ENCODE measurements at places on chromosomes 7 and 10.

DNA sequence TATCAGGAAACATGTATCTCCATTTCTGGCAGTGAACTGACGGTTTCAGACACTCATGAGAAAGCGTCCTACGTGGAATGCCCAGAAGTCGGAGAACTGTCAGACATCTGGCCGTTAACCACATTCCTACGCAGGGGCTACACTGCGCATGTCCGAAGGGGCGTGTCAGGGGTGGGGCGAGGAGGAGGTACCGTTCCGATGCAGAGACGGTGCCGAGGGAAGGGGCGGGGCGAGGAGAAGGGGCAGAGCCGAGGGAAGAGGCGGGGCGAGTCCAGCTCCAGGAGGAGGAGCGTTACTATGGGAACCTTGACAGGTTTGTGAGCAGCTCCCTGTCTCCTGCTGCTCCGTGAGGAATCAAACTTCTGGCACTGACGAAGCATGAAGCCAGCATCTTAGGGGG lies 366.9 kb upstream of the NUPR2 start:
- no peak for DNase-seq

DNA sequence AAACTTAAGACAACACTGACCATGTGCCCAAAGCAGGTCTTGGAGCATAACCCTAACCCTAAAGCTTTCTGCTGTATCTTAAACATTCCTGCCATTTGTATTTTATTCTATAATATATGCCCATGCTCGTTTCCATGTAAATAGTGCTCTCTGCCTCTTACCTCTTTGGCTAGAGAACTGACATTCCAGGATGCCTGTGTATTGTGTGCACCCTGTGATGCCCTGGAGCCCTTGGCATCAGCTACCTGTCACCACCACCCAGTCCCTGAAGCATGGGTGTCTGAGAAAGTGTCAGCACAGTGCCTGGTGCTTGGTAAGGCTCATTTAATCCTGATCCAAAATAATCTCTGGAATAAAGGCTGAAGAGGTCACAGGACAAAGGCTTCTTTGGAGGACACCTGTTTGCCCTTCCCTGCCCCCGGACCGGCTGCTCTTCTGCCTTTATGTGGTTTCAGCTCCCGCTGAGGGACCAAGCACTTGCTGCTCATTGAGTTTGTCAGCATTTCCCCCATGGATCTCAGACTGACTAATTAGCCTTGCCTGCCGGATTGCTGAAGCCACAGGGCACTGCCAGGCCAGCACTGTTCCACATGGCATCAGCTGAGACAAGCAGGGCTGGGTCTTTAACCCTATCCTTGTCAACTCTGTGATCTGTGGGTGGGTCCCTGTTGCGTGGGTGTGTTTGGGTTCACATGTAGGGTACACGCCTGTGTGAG lies 139.1 kb upstream of the SORCS3 start:
- DNase-seq = no peak

- no peak for DNase-seq
These were observed 32.0 kb upstream of the FERD3L start for GRCh38 chr7:19177269-19177668.

- no peak for DNase-seq
These were observed 20.2 kb upstream of the OPTN start for GRCh38 chr10:13079776-13080050.

DNA sequence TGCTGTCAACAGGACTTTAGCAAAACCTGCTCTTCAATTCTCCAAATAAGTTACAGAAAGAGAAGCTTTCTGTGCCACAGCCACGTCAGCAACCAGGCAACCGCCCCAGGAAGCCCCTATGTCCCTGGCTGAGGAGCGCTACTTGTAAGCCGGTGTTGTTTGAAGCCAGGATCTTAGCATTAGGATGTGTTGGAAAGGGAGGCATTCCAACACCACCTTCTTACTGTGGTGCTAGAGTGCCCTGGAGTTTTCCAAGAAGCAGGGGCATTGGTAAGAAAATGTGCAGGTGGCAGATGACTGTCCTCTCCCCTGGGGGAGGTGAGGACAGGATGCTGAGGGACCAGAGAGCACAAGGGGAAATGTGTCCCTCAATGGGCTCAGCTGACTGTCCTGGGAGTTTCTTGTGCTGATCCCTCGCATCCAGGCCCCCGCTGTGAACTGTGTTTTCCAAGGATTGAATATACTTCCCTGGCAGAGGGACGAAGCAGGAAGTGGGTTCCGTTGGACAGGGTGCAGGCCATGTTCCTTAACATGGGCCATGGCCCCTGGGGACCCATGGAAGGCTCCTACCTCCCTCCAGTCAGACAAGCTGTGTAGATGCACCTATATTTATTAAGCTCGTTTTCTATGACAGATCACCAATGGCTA lies 139.6 kb upstream of the GDF10 start:
- no peak for DNase-seq

- no peak for DNase-seq
These were observed 141.1 kb upstream of the AGR3 start for GRCh38 chr7:17022920-17023319.

DNA sequence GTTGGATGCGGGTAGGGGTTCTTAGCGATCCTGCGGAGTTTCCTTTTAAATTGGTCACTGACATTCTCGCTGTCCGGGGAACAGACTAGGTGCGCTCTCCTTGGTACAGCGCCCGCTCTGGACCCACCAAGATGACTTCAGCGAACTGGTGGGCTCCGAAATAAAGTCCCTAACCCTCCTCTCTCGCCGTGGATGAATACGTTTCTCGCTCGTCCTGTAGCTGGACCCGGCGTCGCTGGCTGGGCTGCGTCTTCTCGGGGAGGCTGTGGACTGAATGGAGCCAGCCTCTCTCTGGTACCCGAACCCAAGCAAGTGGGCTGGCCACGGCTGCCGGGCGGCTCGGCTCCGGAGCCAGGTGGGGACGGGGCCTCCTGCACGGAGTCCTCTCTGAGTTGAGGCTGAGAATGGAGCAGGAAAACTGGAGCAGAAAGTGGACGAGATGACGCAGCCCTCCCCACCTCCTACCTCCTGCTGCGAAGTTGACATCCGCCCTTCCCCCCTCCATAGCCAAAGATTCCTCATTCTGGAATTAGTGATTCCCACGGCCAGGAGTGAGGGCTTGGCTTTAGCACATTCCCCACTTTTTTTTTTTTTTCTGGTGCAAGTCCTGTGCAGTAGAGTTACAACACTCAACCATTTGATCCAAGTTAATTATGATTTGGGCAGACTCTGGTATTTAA lies 1.5 kb downstream of the UNC5B start:
- peak; percentile 65 for DNase-seq

DNA sequence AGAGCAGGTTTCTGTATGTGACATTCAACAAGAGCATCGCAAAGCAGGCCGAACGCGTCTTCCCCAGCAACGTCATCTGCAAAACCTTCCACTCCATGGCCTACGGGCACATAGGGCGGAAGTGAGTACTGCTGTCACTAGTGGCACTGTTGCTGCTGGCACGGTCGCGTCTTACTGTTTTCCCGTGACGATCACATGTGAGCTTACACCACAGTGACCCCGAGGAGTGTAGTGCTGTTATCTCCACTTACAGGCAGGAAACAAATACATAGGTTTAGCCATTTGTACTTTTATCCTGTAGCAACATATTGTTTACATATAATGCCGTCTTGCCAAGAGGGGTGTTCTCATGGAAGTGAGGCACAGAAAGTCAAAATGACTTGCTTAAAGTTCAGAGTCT lies 25.4 kb downstream of the FBH1 start:
- no peak for DNase-seq

- no peak for DNase-seq
These were observed 470.7 kb upstream of the AKR1E2 start for GRCh38 chr10:4355350-4355749.

Measured in frontal cortex (tissue), 4 donors.